Activated naive CD4-positive, alpha-beta T cell (primary cell): ENCODE measurements at places on chromosomes 2 and 18.

DNA sequence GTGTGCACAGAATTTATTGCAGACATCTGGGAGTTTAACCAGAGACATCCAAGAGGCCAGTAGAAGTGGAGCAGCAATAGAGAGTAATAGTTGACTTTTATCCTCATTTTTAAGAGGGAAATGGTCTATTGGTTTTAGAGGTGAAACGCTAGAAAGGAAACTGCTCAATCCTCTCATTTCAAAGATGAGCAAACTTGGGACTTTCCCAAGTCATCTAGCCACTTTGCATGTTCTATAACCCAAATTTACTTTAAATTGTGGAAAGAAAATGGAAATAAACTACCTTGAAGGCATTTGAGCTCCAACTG is 601.7 kb downstream of the ARHGAP15 start:
- no peak for DNase-seq

DNA sequence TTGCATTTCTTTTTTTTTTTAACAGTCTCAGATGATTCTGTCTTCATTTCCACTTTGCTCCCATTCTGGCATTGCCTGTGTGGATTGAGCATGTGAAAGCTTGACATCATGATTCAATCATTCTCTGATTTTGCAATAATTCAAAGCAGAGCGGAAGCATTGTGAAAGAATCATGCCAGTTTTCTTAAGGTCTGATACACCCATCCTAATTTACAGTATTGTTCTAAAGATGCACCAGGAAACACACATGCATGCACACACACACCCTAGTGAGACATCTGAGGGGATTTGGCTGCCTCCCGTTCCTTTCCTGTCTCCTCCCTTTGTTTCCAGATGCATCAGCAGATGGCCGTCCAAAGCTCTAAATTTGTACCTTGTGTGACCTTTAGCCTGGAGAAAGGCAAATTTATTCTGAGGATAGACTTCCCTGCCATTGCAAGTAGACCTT is 97.3 kb downstream of the FMNL2 start:
- no peak for DNase-seq

DNA sequence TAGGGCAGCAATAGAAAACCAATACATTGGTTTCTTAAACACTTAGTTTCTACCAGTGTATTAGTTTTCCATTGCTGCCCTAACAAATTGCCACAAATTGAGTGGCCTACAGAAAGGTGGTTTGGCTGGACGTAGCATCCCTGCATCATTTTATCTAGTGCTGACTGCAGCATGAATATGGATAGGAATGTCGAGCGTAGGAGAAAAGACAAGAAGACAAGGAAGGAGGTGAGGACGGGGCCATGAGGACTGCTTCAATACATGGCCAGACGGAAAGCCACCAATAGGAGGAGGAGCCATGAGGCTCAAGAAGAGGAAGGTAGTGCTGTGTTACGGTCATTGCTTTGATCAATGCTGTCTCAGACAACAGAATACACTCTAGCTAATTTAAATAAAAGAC is 154.5 kb upstream of the NDUFV2 start:
- no peak for DNase-seq

GRCh38 chr18:59848002-59848401 is 51.8 kb upstream of the PMAIP1 start:
- no peak for DNase-seq
